Activated CD8-positive, alpha-beta memory T cell treated with anti-CD3 and anti-CD28 coated beads for 4 hours (primary cell): ENCODE measurements at places on chromosomes 11 and 22.

DNA sequence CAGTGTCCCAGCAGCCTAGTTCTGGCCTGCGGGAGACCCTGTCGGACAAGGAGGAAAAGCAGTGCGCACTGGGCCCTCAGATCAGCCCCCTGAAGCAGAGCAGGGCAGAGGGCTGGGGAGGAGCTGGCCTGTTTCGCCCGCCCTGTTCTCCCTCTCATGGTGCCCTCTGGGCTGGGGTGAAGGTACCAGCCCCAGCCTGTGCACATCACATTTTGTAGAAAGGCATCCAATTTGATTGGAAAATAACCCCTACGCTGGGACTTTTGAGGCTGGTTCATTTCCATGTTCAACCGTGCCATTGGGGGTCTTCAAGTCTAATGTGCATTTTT, 832 bp upstream of the NAP1L4 start:
- no peak for DNase-seq

GRCh38 chr11:32400196-32400595, 35.1 kb downstream of the WT1 start:
- DNase-seq, result no peak

DNA sequence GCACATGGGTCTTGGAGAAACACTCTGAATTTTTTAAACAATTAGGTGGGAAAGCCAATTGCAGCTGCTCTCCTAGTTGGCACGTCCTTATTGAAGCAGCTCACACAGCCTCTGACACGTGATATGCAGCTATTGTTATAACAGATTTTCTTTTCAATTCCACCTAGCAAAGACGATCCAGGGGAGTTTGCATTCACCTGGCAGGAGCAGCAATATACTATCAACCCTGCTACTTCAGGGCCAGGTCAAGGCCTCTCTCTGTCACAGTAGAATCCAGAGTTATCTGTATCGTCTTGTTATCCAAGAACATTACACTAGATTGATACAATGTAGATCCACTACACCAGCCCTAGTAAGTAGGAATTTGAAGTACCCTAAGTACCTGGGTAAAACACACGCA, 8.3 kb downstream of the KRTAP5-11 start:
- DNase-seq, result no peak

DNA sequence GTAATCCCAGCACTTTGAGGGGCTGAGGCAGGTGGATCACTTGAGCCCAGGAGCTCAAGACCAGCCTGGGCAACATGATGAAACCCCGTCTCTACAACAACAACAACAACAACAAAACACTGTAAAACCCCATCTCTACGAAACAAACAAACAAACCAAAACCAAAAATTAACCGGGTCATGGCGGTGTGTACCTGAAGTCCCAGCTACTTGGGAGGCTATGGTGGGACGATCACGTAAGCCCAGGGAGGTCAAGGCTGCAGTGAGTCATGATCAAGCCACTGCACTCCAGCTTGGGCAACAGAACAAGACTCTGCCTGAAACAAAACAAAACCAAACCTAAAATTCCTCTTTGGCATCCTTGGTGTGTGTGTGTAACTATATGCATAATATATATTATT, 7.0 kb upstream of the POLA2 start:
- no peak for DNase-seq

GRCh38 chr11:92424281-92424680, 199.7 kb downstream of the FAT3 start:
- no peak for DNase-seq
